ENCODE measurements at places on chromosomes 12 and 14.

GRCh38 chr12:107503129-107503855 is 182.3 kb upstream of the PWP1 start:
- DNase-seq = no peak

GRCh38 chr14:57737598-57737997 is 128.3 kb downstream of the SLC35F4 start:
- no peak for DNase-seq

- DNase-seq = no peak
Observed at GRCh38 chr14:56585461-56586084, 6.0 kb downstream of the TMEM260 start.

DNA sequence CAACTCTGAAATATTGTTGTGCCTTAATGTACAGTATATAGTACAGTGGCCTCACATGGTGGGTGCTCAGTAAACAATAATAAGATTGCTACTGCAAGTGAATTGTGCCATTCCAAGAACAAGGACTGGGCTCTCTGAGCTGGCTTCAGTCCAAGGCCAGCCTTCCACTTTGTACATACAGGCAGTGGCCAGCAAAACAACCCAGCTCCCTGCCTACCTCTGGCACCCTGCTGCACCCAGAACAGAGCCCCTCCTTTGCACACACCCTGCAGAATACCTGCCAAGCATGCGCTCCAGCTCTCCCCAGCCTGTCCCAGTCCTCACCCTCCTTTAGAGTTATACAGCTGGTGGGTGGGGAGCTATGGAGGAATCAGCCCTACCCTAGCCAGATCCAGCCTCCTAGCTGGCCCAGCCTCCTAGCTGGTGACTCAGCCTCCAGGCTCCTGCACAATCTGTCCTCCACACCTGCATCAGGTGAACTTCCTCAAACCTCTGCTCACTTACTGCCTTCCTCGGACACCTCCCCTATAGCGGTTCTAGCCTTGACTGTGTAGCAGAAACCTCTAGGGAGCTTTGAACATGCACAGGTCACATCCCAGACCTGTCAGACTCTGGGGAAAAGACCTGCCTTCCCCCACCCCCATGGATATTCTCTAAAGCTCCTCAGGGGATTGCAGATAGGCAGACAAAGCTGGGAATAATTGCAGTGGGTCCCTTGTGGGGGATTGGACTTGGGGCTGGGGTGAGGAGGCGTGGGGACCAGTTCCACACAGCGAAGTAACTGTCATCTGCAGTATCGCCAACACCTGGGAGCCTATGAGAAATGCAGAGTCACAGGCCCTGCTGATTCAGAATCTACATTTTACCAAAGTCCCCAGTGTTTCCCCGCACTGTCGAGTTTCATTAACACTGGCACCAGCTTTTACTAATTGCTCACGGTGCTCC is 17.9 kb downstream of the ZDHHC22 start:
- DNase-seq = peak; percentile 8

GRCh38 chr14:85943192-85943591 is 413.2 kb downstream of the FLRT2 start:
- DNase-seq = no peak

GRCh38 chr12:108839018-108839889 is 18.1 kb downstream of the SSH1 start:
- DNase-seq = no peak

- DNase-seq = no peak
Observed at GRCh38 chr12:89245090-89245489, 107.2 kb downstream of the DUSP6 start.

DNA sequence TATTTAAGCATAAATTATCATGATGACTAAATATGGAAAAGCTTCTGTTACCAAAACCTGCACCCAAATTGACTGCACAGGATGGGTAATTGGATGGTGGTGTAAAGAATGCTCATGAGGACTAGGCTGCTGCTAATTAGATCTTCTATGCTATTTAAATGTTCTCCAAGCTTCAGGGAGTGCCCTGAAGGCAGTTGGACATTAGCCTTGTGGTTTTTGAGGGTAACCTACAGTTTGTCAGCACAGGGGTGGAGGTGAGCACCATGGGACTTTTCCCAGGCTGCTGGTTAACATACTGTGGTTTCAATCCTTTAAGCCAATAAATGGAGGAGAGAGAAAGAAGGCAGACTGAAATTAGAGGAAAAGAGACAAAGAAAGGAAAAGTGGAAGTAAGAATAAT is 145.0 kb downstream of the WIF1 start:
- DNase-seq = no peak

GRCh38 chr12:92968176-92968813 is 39.2 kb upstream of the EEA1 start:
- no peak for DNase-seq

DNA sequence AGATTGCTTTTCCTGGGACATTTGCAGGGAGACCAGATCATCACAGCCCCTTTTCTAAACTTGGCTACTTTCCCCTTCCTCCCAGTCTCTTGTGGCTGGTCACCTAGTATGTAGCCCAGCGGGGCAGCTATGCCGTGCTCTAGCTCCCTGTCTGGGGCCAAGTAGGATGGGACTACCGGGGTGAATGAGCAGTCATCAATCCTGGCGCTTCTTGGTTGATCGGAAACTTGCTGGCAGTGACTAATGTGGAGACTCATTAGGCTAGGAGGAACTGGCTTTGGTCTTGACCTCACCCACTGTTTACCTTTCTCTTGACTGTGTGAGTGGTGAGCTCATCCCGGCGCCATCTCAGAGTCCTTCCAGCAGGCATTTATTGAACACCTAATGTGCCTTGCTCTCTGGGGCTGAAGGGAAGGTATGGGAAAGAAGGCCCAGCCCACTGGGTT is 15.9 kb downstream of the PLEKHG3 start:
- no peak for DNase-seq

DNA sequence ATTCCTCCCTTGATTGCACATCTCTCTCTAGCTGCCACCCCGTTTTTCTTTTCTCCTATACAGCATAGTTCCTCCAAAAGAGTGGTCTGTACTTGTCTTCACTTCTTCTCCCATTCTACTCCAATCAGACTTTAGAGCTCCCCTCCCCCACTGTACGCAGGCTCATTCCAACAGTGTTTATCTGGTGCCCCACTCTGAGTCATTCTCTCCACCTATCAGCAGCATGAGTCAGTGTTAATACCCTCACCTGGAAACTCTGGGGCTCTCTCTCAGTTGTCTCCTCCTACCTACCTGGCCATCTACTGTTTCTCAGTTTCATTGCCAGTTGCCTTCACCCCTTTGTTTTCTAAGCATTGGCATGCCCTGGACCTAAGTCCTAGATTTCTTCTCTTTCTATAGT is 175.1 kb upstream of the ARHGAP5 start:
- no peak for DNase-seq

DNA sequence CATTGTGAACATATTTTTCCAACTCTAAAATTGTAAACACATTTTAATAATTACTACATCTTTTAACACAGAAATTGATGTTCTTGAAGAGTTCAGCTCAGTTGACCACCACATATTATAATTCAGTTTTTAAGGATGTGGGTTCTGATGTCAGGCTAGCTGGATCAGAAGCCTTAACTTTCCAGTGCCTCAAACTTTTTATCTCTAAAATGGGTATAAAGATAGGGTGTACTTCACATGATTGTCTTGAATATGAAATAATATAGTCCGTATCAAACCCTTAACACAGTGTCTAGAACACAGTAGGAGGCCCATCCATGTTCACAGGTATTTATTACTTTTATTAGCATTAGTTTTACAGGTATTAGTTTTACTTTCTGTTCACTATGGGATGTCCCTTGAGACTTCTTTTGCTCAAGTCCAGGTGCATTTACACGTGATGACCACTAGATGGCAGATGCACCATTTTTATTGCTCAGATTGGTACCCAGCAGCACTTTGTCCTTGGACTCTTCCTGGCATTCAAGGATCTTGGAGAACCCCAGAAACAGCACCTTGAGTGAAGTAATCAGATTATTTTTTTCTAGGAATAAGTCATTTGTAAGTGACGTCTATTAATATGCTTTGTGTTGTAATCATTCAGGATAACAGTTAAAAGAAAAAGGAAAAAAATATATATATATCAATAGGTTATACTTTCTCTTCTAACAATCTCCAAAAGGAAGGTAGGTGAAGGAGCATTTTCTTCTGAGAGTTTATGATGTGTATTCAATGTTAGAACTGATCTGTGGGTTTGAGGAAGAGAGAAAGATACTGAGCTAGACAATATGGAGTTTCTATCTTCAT is 580.2 kb downstream of the ETNK1 start:
- DNase-seq = no peak

DNA sequence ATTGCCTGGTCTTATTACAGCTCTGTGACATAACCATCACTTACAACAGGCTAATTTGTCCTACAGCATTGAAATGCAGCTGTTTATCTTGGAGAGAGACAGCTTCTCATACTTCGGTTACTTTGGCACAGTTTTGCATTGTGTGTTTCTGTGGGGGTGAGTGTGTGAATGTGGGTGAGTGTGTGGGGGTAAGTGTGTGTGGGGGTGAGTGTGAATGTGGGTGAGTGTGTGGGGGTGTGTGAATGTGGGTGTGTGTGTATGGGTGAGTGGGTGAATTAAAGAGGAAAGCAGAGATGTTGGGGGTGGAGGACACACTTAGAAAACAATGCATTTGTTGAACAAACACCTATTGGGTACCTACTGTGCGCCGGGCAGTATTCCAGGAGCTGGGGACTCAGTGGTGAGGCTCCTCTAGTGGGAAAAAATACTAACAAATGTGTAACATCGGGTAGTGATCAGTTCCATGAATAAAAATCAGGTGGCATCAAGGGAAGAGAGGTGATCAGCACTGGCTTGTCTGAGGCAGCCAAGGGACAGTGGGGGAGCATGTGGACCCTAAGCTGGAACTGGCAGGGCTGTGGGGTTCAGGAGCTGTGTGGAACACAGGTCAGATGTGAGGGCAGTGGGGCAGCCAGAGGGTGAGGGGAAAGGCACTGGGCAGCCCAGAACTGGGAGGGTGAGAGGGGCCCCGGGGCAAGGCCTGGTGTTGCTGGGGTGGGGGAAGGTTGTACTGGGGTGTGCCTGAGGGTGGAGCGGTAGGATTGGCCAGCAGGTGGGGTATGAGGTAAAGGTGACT is 44.1 kb upstream of the AMN start:
- no peak for DNase-seq

DNA sequence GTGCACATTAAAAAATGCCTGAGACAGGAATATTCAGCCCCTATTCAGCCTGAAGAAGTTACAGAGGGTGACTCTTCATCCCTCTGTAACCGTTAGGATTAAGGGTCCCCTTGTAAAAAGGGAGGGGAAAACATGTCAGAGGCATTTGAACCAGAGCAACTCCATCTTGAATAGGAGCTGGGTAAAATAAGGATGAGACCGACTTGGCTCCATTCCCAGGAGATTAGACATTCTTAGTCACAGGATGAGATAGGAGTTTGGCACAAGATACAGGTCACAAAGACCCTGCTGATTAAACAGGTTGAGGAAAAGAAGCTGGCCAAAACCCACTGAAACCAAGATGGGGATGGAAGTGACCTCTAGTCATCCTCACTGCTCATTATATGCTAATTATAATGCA is 19.9 kb upstream of the MDM1 start:
- DNase-seq = no peak

- no peak for DNase-seq
Observed at GRCh38 chr12:23066095-23066494, 441.1 kb downstream of the ETNK1 start.

GRCh38 chr14:36938678-36939077 is 233.7 kb downstream of the SLC25A21 start:
- DNase-seq = no peak

DNA sequence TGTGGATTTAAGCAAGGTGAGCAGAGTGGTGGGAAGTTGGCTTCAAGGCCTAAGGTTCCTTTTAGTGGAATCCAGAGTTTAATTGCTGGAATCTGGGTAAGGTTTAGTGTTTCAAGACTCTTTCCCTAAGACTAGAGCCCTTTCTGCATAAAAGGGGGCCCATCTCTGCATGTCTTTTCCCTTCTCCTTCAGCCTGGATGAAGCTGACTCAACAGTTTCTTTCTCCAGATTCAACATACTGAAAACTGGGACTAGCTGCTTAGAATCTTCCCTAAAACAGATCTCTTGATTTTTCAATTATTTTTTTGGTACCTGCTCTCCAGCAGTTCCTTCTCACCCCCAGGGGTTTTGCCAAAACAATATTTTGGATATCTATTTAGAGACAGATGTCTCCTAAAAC is 34.0 kb downstream of the SLC4A8 start:
- no peak for DNase-seq

- DNase-seq = no peak
Observed at GRCh38 chr14:106691601-106692291, 1165.4 kb downstream of the TMEM121 start.

DNA sequence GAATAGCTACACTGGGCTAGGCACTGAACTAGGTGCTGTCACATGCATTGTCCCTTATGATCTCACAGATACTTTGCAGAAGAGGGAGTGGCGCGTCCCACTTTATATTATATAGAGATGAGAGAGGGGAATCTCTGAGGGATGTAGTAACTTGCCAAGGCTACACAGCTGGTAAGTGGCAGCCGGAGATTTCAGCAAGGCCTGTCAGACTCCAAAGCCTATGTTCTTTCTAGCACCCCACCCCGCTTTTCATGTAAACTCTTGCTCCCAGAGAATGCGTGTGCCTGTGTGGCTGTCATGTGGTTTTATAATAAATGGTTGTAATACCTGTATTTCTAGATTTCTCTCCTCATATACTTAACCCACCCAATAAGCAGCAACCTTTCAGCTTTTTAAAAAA is 39.1 kb downstream of the WDR20 start:
- no peak for DNase-seq

DNA sequence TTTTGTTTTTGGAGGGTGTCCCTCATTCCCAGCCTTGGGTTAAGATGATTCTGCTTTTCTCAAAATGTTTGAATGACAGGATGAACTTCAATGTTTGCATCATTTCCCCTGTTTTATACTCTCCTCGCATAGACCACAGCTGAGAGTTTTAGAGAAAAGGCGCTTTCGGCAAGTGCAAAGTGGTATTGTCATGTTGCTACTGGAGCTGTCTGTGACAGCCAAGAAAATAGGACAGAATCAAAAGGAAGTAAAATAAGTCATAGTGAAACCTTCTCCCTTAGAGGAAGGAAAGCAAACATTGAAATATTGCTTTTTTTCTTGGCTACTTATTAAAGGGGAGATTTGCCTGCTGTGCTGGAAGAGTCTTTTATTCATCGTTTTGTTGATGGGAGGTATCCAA is 33.5 kb upstream of the ARHGAP5 start:
- DNase-seq = no peak

- DNase-seq = no peak
Observed at GRCh38 chr14:89435892-89436656, 19.0 kb upstream of the FOXN3 start.

- DNase-seq = no peak
Observed at GRCh38 chr14:41449066-41449465, 157.6 kb upstream of the LRFN5 start.

DNA sequence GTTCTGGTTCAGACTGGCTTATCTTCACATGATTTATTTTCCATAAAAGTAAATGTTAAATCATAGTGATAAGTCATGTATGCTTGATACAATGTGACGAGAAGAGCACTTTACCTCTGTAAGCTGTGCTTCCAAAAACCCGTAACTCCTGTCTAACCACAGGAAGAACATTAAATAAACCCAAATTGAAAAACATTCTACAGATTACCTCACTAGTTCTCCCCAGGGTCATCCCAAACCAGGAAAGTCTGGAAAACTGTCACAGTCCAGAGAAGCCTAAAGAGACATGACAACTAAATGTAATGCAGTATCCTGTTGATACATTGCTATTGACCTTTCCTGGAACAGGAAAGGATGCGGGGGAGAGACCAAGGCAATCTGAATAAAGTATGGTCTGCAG is 32.5 kb upstream of the DUSP6 start:
- DNase-seq = no peak

- DNase-seq = no peak
Observed at GRCh38 chr14:67516676-67517075, 16.4 kb upstream of the PLEKHH1 start.

GRCh38 chr14:24789378-24789884 is 155.4 kb upstream of the GZMB start:
- DNase-seq = no peak
